GM23248 (cell line): ENCODE measurements at places on chromosomes 5 and 9. TPM values are rescaled to one million over a fixed set of nuclear protein-coding genes. Genes with fewer than 3 reads are reported as not detected.

The TAF11L5 gene
- total RNA-seq, result not detected in 2 replicates

- DNase-seq, result peak; percentile 98
These were observed 28.1 kb upstream of the F2RL1 start for GRCh38 chr5:76790632-76791290.

- no peak for DNase-seq
These were observed 9.9 kb downstream of the PSMD5 start for GRCh38 chr9:120832807-120833206.

GRCh38 chr5:149133795-149134777 lies 7.2 kb upstream of the ABLIM3 start:
- DNase-seq, result peak; percentile 95

GRCh38 chr5:61397238-61397637 lies 65.2 kb downstream of the ZSWIM6 start:
- DNase-seq, result no peak
